SW480 (cell line): ENCODE measurements at places on chromosomes 5 and 9.
A peak's percentile ranks its signal among the peaks of the same experiment; 100 is the strongest.

GRCh38 chr5:109931049-109931780 lies 241.5 kb downstream of the MAN2A1 start:
- no peak for DNase-seq

DNA sequence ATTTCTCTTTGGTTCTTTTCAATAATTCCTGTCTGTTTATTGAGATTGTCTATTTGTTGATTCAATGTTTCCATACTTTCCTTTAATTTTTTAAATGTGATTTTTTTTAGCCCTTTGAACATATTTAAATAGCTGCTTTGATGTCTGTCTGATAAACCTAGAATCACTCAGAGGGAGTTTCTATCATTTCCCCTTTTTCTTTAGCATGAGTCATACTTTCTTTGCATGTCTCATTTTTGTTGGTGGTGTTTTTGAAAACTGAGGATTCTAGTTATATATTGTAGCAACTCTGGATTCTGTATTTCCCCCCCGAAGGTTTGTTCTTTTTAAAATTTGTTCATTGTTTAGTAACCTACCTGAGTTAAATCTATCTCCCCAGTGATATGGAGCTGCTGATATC lies 24.2 kb upstream of the ZNF618 start:
- DNase-seq = no peak

- peak; percentile 5 for DNase-seq
Measured at GRCh38 chr5:90528601-90529193, 687 bp downstream of the LYSMD3 start.

DNA sequence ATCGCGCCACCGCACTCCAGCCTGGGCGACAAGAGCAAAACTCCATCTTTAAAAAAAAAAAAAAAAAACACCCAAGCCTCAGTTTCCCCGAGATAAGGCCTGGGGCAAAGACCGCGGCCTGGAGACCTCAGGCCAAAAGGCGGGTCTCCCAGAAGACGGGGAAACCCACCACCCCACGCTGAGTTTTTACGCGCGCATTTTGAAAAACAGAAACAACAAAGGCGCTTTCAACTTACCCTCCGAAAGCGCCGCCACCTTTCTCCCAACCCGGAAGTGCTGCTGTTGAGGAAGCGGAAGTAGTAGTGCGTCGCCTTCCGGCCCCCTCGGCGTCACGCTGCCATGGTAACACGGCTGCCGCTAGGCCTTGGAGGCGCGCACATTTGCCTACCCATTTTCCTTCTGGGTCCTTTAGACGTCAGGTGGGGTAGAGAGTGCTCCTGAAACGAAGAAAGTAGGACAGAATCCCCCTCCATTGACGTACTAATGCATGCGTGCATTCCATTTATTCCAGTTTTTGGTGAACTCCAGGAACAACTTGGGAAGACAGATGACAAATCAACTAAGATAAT lies at the start of gene TTF1:
Gene TTF1, minus strand, starts transcription at position 287 of the 569 bp plus-strand sequence. CDS start 4,019 bp downstream, outside the sequence.
- peak; percentile 89 for DNase-seq

GRCh38 chr5:91978221-91978882 lies 595.2 kb upstream of the ARRDC3 start:
- DNase-seq = no peak

- no peak for DNase-seq
Measured at GRCh38 chr9:121713400-121714070, 62.1 kb downstream of the DAB2IP start.

GRCh38 chr5:39464088-39464487 lies 39.3 kb upstream of the DAB2 start:
- DNase-seq = no peak

GRCh38 chr9:114538241-114538640 lies 33.0 kb upstream of the WHRN start:
- peak; percentile 75 for DNase-seq

DNA sequence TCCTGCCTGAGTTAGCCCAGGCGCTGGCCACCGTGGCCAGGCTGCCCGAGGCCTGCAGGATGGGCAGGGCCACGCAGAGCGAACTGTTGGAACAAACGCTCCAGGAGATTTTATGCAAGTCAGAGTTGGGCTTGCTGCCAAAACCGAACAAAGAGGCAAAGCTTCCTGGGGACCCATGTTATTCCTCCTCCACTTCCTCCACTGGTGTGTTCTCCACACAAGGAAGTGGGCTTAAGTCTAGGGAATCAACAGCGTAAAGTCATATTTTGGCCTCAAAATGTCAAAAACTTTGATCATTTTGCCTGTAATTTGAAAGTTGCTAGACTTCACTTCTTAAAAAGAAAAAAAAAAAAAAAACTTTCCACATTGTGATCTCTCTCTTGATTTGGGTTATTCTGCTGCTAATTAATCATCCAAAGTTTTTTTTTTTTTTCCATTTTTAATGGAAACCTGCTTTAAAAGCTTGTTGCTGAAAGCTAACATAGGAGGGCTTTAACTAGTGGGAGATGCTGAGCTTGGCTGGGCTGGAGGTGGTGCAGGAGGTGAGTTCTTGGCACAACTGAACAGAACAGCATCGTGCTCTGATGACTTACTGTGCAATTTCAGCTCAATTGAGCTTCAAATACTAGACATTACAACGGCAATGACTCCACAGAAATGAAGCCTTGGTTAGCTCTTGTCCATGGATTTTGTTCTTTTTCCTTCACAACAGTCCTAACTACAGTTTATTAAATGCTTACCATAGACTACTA lies 73.0 kb downstream of the PTPDC1 start:
- no peak for DNase-seq

DNA sequence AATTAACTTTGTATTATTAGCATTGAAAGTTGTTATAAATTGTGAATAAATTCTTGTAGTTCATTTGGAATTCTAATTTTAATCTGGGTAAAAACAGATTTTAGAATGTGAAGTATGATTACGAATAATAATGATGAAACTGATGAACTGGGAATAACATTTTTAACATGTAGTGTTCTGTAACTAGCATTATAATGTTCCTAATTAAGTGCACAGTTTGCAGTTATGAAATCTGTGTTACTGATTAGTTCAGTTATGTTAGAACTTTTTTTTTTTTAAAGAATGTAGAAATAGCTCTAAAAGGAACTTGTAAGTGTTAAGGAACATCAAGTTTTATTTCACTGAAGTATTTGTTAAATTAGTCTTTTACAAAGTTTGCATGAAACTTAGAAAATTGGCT lies 48.9 kb upstream of the EIF4EBP3 start:
- DNase-seq = no peak

DNA sequence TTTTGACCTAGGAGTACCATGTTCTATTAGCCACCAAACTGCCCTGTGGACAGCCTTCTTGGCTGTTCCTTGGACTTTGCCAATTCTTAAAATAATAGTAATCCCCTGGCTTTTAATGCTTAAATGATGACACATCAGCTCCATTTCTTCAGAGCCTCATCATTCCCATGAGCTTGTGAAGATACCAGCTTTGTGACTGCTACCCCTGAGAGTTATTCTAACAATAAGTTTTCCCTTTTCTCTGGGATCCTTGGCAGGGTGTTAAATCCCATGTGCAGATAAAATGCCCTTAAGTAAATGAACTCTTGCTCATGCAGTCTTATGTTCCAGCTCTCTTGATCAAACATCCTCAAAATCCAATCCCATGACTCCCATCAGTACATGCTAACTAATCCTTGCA lies 415.3 kb downstream of the CETN3 start:
- no peak for DNase-seq
